ENCODE measurements at places on chromosomes 12 and 14.

DNA sequence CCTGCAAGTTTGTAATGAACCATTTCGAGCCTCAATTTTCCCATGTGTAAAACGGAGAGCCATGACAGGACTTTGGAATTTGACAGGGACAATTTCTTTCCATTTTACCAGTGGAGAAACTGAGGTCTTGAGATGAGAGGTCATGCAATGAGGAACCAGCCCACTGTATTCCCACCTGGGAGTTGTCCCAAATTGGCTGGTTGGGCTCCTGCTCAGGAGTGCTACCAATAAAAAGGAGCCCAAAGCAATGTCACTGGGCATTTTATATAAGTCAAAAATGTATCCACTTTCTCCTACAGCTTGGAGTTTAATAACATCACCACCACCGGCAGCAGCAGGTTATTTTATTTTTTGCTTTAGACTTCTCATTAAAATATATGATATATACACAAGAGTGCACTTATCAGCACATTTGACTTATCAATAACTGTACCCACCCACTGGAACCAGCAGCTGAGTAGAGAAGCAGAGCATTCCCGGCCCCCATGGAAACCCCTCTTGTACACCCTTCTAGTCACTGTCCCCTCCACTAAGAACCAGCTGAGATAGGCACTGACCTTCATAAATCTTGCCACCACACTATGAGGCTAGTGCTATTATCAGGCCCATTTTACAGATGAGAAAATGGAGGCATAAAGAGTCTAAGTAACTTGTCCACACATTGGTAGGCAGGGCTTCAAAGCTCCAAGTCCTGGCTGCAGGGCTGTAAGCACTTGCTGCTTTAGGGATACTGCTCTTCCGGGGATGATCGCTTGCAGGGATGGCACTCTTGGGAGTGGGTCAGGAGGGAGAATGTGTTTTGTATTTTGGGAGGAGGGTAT, 25.3 kb upstream of the RBM19 start:
- no peak for DNase-seq

DNA sequence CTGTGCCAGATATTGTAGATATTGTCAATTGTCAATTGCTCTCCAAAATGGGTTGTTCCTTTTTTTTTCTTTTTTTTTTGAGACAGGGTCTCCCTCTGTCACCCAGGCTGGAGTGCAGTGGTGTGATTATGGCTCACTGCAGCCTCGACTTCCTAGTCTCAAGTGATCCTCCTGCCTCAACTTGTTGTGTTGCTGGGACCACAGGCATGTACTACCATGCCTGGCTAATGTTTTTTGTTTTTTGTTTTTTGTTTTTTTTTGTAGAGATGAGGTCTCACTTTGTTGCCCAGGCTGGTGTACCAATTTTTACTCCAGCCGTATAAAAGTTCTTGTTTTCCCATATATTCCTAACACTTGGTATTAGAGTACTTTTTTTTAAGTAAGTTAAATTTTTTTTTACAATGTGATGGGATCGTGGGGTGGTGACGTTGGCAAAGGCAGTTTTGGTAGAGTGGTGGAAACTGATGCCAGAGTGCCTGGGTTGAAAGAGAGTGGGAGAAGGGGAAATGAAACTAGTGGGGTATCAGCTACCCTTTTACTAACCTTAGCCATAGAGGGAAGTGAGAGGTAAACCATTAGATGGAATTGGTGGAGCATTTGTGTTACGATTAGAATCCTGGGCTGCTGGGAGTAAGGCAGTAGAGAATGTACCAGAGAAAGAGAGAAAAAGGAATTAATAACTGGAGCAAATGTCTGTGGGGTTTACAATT, 33.0 kb upstream of the CFAP54 start:
- DNase-seq: no peak

DNA sequence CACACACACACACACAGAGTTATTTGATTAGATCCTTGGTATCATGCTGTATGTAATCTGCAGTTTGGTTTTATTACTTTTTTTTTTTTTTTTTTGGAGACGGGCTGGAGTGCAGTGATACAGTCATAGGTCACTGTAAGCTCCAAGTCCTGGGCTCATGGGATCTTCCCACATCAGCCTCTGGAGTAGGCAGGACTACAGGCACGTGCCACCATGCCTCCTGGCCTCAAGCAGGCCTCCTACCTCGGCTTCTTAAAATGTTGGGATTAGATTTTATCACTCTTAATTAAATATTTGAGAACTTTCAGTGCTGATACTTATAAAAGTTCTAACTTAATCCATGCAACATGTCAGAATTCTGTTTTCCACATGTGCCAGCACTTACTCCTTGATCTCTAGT, 31.3 kb upstream of the PSEN1 start:
- no peak for DNase-seq

DNA sequence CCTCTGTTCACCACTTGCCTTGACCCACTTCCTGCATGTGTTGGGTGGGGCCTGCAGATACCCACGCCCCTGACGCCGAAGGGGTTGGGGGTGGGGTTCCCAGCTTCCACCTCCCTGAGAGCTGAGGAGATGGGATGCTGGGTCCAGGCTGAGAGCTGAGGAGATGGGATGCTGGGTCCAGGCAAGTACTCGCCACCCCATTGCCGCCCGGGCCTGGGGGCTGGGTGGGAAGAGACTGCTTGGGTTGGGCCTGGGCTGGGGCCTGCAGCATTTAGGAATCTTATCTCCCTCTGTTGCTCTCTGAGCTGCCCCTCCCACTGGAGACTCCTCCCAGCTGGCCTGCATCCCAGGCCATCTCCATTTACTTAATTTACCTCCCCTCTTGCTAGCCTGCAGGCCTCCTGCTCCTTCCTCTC, 17.4 kb downstream of the TEAD4 start:
- no peak for DNase-seq

DNA sequence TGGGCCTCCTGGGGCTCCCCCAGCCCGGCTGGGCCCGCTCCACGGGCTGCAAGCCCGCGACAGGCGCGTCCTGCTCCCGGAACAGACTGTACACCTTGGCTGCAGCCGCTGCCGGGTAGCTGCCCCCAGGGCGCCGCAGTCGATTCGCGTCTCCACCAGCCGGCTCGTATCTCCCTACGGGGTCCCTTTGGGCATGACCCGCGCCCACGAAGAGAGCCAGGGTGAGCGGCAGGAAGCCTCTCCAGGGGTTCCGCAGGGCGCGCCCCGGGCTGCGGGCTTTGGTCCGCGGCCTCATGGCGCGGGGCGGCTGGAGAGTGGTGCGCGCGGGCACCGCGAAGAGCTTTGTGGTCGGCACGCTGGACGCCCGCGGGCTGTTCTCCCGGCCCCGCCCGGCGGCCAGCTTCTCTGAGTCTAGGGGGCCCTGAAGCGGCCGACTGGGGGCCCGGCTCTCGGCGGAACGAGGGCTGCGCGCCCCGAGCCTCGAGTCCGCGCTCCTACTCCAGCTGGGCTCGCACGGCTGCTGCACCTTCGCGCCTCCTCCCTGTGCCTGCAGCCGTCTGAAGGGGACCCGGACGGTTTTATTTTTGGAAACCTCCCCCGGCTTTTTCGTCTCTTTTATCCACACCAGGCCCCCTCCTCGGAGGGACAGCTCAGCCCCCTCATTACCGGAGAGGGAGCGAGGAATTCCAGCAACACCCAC, at the start of gene LTBP2:
TSS of gene LTBP2 (minus strand) at position 588 of the 700 bp plus-strand sequence. CDS start at position 295, 293 bp downstream.
- DNase-seq: no peak

DNA sequence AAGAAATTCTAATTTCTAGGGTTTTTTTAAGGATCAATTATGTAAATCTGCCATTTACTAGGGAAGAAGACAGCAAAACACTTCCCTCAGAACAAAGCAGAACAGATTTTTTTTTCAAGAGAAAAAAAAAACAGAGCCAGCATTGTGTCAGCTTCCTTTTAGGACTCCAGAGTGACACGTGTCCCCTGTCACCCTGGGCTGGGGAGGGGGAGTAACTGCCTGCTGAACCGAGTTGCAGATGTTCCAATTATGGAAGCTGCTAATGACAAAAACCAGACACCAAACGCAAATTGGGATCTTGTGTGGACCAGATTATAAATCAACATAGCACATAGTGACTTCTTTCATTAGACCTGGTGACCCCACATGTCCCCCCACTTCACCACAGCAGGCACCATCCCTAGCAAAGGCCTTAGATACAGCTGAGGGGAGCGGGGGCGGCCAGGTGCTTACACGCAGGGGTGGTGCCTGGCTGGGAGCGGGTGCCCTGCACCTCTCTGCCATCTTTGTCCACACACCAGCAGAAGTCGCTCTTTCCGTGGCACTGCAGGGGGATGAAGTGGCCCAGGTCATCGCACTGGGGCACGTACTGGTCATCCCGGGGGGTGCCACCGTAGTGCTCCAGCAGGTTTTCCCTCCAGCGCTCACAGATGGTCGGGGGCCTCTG, 25.4 kb downstream of the RTRAF start:
- DNase-seq: no peak

DNA sequence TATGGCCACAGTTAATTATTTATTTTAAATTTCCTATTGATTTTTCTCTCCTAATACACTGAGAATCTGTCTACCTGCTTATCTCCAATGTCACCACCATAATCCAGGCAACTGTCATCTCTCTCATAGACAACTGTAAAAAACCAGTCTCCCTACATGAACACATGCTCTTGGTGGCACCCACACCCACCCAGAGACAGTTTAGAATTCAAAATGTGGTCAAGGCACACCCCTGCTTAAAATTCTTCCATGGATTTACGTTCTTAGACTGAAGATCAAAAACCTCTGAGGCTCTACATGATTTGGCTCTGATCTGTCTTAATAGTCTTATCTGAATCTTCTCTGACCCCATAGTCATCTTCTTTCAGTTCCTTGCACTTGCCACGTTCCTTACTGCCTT, 241.1 kb upstream of the ABCD2 start:
- DNase-seq: no peak

- DNase-seq: no peak
Measured at GRCh38 chr14:95467232-95467631, 49.2 kb downstream of the SYNE3 start.

DNA sequence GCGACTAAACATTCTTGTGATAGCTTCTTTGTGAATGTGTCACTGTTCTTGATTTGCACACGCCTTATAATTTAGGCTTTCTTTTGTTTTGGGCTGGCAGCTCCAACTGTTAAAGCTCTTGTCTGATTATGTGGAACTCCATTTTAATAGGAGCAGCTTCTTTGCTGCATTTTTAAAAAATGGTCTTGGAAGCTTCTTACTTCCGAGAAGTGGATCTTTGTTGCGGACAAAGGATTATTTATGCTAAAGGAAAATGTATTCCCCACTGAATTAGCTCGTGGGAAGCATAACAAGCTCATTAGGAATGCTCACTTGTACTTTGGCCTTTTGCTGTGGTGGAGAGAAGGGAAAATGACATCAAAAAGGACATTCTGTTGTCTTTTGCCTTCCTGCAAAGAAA, 20.0 kb downstream of the GAS2L3 start:
- no peak for DNase-seq

DNA sequence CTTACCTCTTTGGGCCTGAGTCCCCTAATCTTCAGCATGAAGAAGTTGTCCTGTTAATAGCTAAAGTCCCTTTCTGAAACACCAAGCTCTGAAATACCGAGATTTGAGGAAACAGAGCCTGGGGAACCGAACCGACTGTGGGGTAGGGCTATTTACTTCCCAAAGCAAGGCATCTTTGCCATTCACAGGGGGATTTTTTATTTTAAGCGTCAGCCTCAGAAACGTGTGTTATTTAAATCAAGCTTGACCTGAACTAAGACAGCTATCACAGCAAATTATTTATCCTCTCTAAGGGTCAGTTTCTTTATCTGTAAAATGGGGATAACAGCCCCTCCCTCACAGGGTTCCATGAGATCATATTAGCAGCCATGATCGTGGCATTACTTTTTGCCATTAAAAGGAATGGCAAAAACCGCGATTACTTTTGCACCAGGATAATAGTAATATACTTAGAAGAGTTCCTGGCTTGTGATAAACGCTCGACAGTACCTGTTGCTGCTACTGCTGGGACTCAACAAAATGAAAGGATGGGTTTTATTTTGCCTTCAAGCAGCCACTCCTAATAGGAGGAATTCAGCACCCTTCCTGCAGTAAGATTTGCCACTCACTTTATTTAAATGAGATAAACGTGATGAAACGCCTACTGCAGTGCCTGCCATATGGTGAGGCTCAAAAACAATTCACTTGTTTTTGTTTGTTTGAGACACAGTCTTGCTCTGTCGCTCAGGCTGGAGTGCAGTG, 1.3 kb upstream of the CORO1C start:
- peak; percentile 34 for DNase-seq

GRCh38 chr12:129102233-129102632, 249.0 kb downstream of the GLT1D1 start:
- DNase-seq: no peak

DNA sequence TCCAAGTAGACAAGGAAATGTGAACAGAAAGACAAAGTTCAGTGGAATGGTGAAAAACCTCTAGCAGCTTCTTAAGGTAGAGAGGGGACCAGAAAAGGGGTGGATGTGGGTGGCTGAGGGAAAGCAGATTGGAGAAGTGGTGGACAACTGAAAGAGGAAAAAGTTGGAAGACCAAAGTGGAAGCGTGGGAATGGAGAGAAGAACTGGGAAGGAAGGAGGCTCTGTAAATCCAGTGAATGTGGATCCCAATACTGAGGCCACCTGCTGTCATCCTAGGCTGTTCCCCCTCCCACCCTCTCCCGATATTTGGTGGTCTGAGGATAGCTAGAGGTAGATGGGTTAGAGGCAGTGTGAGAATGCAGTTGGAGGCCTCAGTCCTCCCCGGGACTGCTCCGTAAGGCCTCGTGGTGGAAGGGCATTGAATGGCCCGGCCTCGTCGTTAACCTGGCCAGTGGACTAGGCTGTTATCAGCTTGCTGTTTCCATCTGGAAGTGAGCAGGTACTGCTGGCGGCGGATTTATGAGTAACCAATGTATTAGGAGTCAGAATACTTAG, 822 bp upstream of the POU6F1 start:
- no peak for DNase-seq

DNA sequence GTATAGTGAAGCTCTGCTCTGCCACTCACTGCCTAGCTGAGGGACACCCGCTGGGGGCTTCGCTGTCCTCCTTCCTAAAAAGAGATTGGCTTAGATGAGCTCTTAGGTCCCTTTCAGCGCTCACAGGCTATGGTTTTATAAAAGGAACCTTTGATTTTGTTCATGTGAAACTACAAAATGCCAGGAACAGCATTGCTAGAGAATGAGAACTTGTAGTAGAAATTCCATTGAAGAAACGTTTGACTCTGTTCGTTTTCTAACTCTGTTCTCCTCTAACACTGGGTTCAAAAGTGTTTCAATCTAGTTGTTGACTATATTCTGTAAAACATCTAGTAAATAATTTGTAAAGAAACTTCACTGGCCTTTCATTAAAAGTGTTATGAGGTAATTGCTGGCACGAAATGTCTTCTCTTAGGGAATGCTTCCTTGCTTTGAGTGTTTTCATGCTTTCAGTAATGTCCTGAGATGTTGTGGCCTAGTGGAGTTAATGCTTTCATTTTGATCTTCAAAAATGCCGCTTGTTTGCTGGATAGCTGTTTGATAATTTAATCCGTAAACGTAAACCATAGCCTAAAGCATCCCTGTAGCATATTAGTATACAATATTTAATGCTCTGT, 1.6 kb downstream of the MARK3 start:
- no peak for DNase-seq

Data from NCI-H1694 (cell line).